Right lung (tissue), 10 donors: ENCODE measurements at places on chromosomes 7 and 10. TPM values are rescaled to one million over a fixed set of nuclear protein-coding genes. Genes with fewer than 3 reads are reported as not detected.

DNA sequence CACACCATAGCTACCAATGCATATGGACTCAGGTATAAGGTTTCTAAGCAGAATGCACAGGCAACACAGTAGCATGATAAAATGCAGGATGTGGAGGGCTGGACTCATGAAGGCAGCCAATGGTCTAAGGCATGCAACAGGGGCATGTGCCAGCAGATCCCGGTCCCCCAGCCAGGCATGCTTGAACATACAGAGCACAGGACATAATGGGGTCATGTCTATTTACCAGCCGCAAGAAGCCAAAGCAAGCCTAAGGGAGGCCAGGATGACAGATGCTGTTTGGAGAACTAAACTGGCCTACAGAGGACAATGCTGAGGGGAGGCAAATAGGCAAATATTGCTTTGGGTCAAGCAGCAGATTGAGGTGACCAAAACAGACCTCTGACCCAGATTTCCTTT, 60.0 kb upstream of the PDLIM1 start:
- no peak for DNase-seq

DNA sequence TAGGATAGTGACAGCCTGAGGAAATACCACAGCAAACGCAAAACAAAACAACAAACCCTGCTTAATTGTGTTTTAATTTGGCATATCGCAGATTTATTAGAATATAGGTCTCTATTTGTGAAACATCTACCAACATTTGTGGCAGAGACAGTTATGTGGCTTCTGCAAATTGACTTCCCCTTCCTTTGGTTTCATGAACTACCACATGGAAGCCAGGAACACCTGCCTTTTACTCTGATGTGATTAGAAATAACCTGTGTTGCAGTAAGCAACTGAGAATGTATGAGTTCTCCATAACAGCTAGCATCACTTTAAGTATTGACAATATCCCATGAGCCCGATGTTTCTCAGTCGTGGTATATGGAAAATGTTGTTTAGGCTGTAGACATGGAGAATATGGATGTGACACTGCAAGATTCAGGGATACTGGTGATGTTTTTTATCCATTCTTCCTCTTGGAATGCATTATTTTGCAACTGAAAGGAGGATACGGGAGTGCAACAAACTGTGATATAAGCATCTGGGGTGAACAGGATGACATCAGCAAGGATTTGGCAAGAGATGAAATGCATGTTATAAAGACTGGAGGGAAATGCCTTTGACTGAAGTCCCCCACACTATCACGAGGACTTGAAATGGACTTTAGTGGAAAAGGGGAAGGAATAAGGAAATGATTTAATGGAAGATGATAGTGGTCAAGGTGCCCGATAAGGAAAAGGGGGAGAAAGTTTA, 95.9 kb downstream of the CUBN start:
- no peak for DNase-seq

DBNL gene
- 89.2 TPM for polyA plus RNA-seq

HYCC1 gene
- polyA plus RNA-seq, result 42.4 TPM

TRIM4 gene
- polyA plus RNA-seq, result 35.0 TPM

- no peak for DNase-seq
These were observed 266.5 kb downstream of the GPR158 start for GRCh38 chr10:25441270-25441669.

- DNase-seq, result no peak
These were observed 68.5 kb downstream of the CXCL12 start for GRCh38 chr10:44316187-44316921.

DNA sequence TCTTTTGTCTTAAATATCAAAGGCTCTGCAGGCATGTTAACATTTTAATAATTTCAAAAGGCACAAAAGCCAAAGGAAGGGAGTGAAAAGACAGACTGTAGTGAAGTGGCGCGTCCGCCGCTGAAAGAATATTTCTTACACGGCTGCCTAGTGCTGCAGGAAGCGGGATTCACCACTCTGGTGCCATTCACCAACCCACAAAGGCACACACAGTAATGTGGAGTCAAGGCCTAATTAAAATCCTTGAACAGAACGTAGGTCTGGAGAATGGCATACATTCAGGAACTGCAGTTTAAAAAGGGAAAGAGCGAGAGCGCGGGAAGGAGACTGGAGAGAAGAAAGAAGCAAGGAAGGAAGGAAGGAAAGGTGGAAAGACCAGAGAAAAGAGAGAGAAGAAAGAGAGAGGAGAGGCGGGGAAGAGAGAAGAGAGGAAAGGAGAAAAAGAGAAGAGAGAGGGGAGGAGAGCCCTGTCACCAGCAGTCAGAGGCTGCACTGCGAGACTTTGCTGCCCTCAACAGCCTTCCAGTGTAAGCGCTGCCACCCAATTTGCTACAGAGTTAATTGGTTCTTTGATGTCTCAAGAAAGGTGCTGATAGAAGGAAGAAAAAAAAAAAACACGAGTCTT, 554.0 kb downstream of the MDFIC start:
- peak; percentile 18 for DNase-seq

GRCh38 chr7:31464601-31465000, 49.3 kb upstream of the ITPRID1 start:
- no peak for DNase-seq

DNA sequence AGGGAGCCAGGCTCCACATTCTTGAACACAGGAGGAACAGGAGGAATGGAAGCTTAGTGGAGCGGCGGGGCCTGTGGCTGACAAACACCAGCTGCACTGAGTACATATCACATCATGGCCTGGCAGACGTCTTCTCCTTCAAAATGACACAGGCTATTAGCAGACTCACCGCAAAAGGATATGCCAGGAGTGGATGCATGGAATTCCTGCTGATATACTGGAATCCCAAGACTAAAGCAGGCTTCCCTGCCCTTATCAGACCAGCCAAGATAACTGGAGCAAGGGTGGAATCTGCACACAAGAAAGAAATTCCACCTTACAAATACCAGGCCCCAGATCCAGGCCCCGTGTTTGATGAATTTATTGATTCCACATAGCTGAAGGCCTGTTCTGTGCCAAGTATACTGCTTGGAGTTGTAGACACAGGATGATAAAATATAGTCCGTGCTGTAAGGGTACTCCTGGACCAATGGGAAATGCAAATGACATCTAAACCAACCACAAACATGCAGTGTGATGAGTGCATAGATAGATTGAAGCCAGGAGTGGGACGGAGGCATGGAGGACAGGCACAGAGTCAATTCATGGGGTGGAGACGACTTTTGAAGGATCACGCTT, 480.5 kb upstream of the ZMIZ1 start:
- DNase-seq, result peak; percentile 79

NUTM2A gene
- 3.3 TPM for polyA plus RNA-seq

PTN gene
- 81.0 TPM for polyA plus RNA-seq

DNA sequence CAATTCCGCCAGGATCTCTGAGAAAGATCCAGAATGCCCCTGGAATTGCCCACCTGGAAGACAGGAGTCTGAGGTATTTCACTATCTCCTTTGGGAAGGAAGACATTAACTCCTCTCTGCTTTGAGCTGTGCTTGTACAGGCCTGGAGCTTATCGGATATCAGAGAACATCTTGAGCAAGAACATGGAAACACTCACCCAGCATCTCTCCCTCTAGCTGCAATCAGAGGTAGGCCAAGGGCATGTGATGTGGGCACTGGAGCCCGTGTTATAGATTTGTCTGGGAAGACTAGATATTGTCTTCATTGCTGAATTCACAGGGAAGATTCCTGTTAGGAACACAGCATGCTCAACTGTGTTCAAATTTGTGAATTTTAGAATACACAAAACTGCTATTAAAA, 233.9 kb downstream of the PHF14 start:
- no peak for DNase-seq

NKX2-3 gene
- polyA plus RNA-seq, result 0.17 TPM

CXCL12 gene
- polyA plus RNA-seq, result 244 TPM

DNA sequence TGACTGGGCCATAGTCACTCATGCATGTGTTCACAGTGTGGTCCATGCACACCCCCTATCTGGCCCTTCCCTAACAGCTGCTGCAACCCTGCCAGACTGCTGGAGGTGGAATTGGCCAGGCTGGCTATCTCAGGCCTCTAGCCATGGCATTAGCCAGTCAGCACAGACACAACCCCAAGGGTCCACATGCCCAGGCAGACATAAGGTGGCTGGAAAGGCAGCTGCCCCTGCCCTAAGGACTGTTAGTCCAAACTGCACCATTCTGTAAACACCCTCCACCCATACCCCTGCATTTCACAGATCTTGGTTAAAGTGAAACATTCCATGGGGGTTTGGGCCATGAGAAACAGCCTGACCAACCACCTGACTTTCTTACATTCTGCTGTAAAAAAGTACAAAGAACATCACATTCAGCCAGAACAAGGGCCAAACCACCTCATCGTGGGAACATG, 137.4 kb upstream of the KCNMA1 start:
- no peak for DNase-seq
